ENCODE measurements at places on chromosomes 16 and 17. TPM values are rescaled to one million over a fixed set of nuclear protein-coding genes. Genes with fewer than 3 reads are reported as not detected.

Gene SYNGR3
- total RNA-seq: 4.0 TPM

Gene TUBD1
- total RNA-seq: 22.5 TPM

DNA sequence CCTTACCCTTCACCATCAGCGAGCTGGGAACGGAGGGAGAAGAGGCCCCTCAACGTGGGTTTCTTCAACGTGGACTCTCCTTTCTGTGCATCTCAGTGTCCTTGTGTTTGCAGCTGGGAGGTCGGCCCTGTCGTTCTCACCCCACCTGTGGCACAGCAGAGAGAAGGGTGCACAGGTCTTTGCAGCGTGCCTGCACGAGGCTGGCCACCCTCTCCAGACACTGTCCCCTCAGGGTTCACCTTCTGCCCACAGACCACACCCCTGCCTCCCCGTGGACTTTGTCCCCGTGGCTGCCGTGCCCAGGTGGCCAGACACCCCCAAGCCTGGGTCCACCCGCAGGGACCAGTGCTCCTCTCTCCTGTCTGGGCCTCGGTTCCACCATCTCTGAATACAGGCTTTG is 7.3 kb upstream of the WDR45B start:
- no peaks in the 10 kb centered on the region for H3K27me3 ChIP-seq
- no peaks in the 10 kb centered on the region for H3K4me1 ChIP-seq
- H3K36me3 ChIP-seq: no peaks in the 10 kb centered on the region
- no peak for DNase-seq
- H3K27ac ChIP-seq: peak overlapping the region; percentile 77

Gene FNDC8
- not detected for total RNA-seq

DNA sequence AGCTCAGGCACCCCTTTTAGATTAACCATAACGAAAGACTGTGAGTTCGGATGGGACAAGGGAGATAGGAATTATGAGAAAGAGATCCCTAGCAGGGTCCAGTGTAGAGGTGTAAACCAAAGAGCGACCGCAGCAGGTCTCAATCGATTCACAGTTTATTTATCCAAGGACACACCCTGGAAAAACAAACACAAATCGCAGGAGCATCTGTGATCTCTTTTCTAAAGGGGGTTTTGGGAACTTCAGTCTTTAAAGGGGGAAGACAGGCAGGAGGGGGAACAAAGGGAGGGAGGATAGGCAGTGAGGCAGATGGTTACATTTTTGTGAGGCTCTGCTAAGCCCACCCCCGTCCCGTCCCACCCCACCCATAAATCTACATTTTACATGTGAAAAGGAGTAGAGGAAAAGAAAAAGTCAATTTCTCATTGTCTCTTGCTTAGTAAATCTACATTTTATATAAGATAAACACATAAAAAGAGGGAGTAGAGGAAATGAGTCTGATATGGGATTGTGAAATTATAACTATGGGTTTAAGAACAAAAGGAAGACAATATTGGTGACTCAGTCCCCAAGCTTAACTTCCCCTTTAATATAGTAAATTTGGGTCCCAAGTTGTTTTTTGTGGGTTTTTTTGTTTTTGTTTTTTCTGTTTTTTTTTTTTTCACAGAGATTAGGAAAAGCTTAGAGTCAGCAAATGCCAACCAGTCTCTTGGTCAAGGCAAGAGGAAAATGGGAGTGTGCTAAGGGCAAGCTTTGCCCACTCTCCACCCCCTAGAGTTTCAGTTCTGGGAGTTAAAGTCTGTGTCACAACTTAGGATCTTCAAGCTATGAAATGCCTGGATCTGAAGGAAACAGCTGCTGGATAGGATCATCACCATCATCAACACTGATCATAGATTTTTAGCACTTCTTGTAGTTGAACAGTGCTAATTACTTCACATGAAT is 160.9 kb upstream of the CDH5 start:
- no peaks in the 10 kb centered on the region for H3K27me3 ChIP-seq
- no peaks in the 10 kb centered on the region for H3K36me3 ChIP-seq
- H3K4me1 ChIP-seq: no peaks in the 10 kb centered on the region
- H3K4me3 ChIP-seq: no peak overlapping the region

- DNase-seq: no peak
- H3K27ac ChIP-seq: no peak overlapping the region
- no peaks in the 10 kb centered on the region for H3K36me3 ChIP-seq
- H3K27me3 ChIP-seq: peaks cover 40% of the 10 kb centered on the region
- H3K4me3 ChIP-seq: no peak overlapping the region
- H3K4me1 ChIP-seq: peaks cover 4% of the 10 kb centered on the region
These were observed 108.9 kb downstream of the ENGASE start for GRCh38 chr17:79183293-79184158.

Gene MMP25
- total RNA-seq: 1.4 TPM

Gene NPIPA7
- 4.4 TPM for total RNA-seq

DNA sequence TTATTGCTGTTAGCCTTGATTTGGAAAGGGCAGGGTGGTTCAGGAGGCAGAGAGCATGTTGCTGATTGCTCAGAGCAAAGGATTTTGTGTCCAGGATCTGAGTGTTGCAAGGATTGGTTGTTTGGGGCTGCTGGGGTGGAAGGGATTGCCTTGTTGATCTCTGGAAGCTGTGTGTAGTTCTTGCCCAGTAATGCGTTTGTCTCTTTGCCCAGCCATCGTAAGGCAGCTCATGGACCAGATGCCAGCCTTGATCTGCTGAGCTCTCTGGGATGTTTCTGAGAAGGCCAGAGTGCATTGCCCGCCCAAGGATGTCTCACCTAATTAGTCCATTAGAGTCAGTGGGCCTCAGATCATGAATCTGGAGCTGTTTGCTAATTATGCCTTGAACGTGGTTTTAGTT is 33.6 kb downstream of the NKD1 start:
- no peaks in the 10 kb centered on the region for H3K27me3 ChIP-seq
- no peaks in the 10 kb centered on the region for H3K36me3 ChIP-seq
- H3K27ac ChIP-seq: no peak overlapping the region

Gene TBC1D3K
- total RNA-seq: not detected

Gene KCNG4
- not detected for total RNA-seq

- H3K27ac ChIP-seq: no peak overlapping the region
- H3K27me3 ChIP-seq: no peaks in the 10 kb centered on the region
- H3K4me1 ChIP-seq: no peaks in the 10 kb centered on the region
- H3K36me3 ChIP-seq: no peaks in the 10 kb centered on the region
- H3K4me3 ChIP-seq: no peak overlapping the region
These were observed 144.8 kb downstream of the KCNJ2 start for GRCh38 chr17:70314096-70314495.

DNA sequence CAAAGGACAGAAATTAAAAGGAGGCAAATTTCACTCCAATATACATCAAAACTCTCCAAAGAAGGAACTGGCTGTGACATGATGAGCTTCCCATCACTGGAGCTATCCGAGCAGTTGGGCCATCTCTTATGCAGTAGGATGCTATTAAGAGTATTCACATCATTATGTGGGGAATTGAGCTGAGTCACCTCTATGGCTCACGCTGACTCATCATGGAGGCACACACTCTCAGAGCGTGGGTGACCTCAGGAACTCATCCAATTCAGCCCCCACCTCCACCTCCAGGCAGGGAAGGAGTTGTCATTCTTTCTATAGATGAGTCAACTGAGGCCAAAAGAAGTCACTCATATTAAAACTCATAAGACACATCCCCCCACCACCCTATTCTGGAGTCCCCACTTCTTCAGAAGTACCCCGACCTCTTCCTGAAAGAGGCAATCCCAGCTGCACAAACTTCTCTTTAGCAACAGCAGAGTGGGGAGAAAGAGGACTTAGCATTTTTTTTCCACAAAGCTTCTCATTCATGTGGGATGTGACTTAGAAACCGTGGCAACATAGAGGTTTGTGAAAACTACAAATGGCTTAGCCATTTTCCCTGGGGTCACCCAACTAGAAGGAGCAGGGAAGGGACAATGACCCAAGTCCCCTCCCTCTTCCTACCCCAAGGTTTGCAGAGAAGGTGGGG is 32.5 kb downstream of the ABCC12 start:
- H3K27me3 ChIP-seq: no peaks in the 10 kb centered on the region
- no peaks in the 10 kb centered on the region for H3K36me3 ChIP-seq
- no peaks in the 10 kb centered on the region for H3K4me1 ChIP-seq

Gene SLC35G6
- total RNA-seq: not detected

DNA sequence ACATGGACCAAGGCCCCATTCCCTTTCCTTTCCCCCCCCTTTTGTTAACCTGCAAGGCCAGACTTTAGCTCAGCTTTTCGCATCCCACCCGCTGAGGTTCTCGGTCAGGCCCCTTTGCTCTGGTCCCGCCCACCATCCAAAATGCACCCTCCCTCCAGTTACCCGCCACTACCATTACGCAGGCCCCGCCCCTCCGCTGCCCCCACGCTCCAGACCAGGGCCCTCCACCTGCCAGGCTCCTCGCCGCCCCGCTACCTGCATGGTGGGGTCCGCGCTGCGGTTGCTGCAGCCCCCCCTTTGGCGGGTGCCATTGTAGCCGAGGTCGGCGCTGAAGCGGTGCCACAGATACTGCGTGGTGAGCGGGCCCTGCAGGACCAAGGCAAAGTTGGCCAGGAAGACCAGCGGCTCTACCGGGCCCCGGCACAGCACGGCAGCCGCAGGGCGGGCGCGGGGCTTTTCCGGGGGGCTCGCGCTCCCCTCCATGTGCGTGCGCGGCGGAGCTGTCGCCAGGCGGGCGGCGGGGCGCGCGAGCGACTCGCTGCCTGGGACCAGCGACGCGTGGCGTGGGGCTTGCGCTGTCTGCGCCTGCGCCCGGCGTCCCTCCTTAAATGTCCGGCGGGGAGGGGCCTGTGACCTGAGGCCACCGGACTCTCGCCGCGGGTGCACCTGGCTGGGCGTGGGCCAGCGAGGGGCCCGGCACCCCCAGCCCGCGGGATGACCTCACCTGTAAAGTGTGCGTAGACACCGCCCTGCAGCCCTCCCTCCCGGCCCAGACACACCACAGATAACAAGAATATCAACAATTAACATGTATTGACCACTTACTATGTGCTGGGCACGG is at the start of gene SLC46A1:
TSS of gene SLC46A1 (minus strand) at position 581 of the 841 bp plus-strand sequence. CDS start at position 483, 98 bp downstream.
- no peaks in the 10 kb centered on the region for H3K36me3 ChIP-seq
- H3K4me1 ChIP-seq: peaks cover 2% of the 10 kb centered on the region
- H3K4me3 ChIP-seq: peak within 1 kb of the TSS; percentile 65
- H3K27me3 ChIP-seq: no peaks in the 10 kb centered on the region
- peak; percentile 48 for DNase-seq

DNA sequence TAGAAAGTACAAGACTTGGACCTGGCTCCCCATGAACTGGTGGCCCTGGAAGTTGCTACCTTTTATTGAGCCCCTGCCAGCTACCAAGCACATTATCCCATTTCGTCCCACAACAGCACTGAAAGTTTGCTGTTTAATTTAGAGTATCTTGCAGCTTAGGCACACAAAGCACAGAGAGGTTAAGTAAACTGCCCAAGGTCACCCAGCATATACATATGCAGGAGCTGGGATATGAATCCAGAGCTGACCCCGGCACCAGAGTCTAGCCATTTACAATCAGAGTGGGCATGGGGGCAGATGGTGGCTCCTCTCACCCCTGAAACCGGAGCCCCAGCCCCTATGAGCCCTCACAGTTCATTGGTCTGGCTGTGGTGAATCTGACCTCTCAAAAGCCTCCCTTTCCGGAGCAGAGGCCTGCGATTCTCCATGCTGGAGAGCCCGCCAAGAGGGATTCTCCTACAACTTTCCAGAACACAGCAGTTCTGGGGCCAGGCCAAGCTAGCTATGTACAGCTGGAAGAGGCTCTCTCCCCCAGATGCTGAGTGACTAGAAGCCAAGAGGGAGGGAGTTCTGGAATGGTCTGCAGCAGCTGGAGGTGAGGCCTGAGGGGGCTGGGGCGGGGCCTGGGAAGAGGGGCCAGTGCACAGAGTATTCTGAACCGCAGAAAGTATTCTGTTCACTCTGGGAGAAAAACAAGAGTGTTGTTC is 58.3 kb downstream of the SREBF1 start:
- H3K4me1 ChIP-seq: peaks cover 21% of the 10 kb centered on the region
- H3K4me3 ChIP-seq: no peak overlapping the region
- H3K27ac ChIP-seq: peak overlapping the region; percentile 70
- no peaks in the 10 kb centered on the region for H3K36me3 ChIP-seq
- no peak for DNase-seq
- no peaks in the 10 kb centered on the region for H3K27me3 ChIP-seq

Gene ADORA2B
- 14.6 TPM for total RNA-seq

DNA sequence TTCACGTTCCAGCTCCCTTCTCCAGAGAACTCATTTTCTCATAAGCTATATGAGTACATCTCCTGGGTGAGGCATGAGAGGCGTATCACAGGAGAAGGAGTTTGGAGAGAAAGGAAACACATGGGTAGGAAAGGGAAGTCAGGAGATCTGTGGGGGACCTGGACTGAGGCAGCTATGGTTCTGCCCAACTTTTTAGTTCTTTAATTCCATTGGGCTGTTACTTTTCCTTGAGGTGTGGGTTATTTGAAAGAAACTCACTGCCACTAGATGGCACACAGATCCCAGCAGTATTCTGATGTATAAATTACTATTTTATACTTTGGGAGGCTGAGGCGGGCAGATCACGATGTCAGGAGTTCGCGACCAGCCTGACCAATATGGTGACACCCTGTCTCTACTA is 63.6 kb downstream of the NUP93 start:
- H3K27ac ChIP-seq: no peak overlapping the region
- no peaks in the 10 kb centered on the region for H3K36me3 ChIP-seq
- H3K4me1 ChIP-seq: no peaks in the 10 kb centered on the region
- no peaks in the 10 kb centered on the region for H3K27me3 ChIP-seq
- H3K4me3 ChIP-seq: no peak overlapping the region

Gene NOG
- 6.3 TPM for total RNA-seq

Measured in prostate gland (tissue), 2 donors.